Left cardiac atrium (tissue), 4 donors: ENCODE measurements at places on chromosomes 16 and 17. TPM values are rescaled to one million over a fixed set of nuclear protein-coding genes. Genes with fewer than 3 reads are reported as not detected.

- no peak for DNase-seq
Observed at GRCh38 chr17:64787255-64787920, 125.3 kb upstream of the SMURF2 start.

GRCh38 chr16:75486014-75486675 is 9.1 kb downstream of the CHST6 start:
- DNase-seq = no peak

DNA sequence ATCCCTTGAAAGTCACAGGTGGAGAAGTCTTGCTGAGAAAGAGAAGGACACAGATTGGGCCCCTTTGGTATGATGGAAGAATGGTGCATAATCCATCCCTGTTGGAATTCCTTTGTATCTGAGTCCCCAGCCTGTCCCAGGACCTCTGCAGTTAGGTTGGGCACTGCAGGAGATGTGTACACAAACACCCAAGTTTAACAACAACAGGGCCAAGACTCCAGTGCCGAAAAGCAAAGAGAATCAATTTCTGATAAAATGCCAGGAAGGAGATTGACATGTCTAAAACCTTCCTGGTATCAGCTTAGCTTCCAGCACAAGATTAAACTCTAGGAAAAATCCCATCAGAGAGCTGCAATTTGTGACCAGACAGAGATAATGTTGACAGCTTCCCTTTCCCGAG is 32.9 kb downstream of the KATNIP start:
- DNase-seq = no peak

CDRT15L2 gene
- not detected for total RNA-seq

DNA sequence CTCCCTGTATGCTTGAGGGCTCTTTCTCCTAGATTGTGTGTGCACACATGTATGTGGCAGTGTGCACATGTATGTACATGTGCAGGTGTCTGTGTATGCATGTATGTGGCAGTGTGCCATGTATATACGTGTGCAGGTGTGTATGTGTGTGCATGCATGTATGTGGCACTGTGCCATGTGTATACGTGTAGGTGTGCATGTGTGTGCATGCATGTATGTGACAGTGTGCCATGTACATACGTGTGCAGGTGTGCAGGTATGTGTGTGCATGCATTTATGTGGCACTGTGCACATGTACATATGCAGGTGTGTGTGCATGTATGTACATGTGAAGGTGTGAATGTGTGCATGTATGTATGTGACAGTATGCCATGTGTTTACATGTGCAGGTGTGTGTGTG is 43.9 kb upstream of the BHLHA9 start:
- no peak for DNase-seq

CHD9NB gene
- 0.47 TPM for total RNA-seq

DNA sequence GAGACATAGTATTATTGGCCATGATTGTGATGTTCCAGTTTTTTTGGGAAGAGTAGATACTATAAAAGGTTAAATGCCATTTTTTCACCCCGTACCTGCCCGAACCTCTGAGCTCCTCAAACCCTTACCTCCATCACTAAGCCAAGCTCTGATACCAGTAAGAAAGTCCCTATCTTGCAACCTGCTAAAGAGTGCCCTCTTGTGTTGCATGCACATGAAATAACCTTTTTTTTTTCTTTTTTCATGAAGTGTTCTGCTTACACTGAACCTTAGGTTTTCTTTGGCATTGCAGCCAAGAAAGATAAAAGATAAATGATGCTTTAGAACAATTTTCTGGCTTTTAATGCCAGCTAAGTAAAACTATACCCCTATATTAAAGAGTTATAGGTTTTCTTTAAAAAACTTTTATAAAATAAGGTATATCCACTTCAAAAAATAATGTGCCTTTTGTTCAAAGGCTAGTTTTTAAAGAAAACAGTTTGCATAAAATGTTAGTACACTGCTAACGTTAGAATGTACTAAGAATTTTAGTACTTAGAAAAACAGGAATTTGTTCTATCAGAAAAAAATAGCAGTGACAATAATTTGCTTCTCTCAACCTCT is 295.3 kb upstream of the PMFBP1 start:
- no peak for DNase-seq

DNA sequence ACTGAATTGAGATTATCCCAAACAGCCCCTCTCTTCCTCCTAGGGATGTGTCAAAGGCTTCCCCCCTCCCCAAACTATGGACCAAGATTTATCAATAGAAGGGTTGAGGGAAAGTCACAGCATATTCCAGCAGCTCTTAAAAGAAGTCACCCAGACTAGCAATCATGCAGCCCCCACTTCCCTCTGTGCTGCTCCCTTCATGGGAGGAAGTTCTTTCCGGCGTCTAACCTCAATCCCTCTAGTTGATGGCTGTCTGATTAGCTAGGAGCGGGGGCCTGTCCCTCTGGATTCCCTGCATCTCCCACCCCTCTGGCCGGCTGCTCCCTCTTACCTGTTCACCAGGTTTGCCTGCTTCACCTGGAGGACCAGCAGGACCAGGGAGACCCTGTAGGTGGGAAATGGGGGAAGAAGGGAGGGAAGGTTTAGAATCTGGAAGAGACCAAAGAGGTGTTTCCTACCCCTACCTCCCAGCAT is 9.2 kb downstream of the COL1A1 start:
- DNase-seq = no peak

DNA sequence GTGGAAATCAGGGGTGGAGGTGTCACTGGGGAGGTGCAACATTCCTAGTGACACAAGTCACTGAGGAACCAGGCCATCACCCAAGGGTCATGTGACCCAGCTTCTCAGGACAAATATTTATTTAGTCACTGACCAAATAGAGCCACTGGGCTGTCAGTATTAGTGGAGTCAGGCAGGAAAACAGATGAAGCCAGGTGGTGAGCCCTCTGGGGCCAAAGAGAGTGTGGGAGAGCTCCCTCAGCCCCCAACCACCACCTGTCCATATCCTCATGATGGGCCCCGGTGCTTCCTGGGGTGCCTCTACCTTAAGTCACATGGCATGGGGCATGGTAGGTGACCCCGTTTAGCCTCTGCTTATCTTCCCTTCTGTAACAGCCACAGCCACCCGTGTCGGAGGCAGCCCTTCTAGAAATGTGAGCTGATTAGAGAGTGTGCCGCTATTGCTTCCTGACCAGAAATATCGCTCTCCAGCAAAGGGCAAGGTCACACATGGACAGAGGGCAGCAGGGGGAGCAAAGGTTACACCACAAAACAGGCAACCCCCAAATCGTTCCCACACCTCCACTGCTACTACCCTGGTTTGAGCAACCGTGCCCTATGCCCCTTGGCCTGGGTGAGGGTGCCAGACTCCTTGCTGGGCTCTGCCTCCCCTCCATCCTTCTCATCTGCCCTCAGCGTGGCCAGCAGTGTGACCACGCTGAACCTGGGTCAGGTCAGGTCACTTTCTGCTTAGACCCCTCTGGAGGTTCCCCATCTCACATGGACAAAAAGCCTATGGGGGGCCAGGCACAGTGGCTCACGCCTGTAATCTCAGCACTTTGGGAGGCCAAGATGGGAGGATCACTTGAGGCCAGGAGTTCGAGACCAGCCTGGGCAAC is 8.6 kb upstream of the AKTIP start:
- no peak for DNase-seq

GRCh38 chr16:49700251-49701064 is 155.5 kb downstream of the ZNF423 start:
- DNase-seq = peak; percentile 67

TEX19 gene
- total RNA-seq = not detected

- peak; percentile 77 for DNase-seq
Observed at GRCh38 chr17:40097931-40098845, 2.2 kb downstream of the NR1D1 start.

DNA sequence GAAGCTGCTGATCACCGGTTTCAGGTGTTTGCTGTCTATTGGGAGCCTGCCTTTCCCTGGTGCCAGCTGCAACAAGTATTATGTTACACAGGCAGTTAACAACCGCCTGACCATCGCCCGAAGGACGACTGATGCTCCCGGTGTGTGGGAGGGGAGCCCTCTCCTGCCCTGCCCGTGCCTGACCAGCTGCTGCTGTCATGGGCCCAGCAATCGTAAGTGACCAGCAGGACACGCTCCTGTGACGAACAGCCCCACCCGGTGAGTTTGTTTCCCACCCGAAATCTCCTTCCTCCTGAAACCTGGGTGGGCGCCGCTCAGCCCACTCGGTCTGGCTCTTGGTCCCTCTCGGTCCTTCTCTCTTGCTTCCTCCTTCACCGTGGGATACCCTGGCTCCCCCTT is 17.9 kb upstream of the UBE2I start:
- no peak for DNase-seq

- no peak for DNase-seq
Observed at GRCh38 chr16:754656-755055, 5.9 kb upstream of the MSLN start.

HSD17B2 gene
- not detected for total RNA-seq

DNA sequence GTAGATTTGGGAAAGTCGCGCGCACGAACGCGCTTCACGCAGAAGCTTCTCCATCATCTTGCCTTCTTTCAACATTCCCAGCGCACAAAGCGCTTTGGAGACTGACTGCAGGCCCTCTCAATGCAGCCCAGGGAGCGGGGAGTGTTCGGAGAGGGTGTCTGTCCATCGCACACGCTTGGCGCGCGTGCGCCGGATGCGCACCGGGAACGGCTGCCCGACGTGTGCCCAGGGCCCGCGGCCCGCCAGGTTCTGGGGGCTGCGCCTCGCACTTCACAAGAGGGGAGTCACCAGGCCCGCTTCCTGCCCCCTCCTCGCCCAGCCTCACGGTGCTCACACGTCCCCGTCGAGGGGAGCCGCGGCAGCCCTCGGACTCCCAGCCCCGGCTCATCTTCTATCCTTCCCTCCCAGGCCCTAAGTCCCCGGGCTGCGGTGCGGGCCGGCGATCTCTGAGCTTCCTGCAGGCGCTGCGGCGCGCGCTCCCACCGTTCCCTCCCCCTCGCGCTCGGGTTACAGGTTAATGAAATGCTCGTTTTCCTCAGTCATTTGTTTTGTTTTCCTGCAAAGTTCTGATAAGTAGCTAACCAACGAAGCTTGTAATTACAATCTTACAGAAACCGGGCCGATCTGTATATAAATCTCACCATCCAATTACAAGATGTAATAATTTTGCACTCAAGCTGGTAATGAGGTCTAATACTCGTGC is 2.8 kb upstream of the IRX3 start:
- DNase-seq = no peak

DNA sequence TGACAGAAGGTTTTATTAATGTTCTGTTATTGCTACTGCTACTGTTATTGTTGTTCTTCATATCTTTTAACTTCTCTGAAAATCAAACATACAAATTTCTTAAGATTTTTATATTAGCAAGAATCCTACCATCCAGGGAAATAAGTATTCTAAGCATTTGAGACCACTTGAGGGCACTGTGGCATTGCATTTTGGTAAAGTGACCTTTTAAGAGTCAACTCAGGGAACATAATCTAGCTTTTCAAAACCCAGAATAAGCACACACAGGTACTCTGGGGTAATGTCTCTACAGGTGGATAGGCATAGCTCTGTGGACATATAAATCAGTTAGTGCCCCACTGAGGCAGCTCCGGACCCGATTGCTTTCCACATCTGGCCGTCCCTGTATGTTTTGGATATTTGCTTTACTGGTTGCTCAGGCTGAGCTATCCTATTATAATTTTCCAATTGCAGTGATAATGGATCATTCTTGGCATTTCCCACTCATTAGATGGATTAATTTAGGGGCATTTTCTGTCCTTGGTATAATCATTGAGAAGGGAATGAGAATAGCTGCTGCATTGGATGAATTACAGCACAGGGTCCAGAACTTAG is 1425.1 kb upstream of the CDH8 start:
- no peak for DNase-seq

TNFRSF13B gene
- not detected for total RNA-seq

- DNase-seq = no peak
Observed at GRCh38 chr16:28923231-28923587, 1.8 kb downstream of the RABEP2 start.

DNA sequence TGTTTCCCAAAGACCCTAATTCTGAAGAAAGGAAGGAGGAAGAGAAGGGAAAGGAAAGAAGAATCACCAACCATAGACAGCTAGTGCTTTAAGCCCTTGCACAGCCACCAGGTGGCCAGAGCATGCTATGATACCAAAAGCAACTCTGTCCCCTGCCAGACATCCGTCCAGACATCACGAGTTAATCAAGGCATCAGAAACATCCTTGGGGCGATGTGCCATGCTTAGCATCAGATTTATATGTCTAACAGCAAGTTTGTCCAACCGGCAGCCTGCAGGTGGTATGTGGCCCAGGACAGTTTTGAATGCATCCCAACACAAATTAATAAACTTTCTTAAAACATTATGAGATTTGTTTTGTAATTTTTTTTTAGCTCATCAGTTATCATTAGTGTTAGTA is 2.9 kb upstream of the CRYBA1 start:
- no peak for DNase-seq

MRPL28 gene
- 63.4 TPM for total RNA-seq

DNA sequence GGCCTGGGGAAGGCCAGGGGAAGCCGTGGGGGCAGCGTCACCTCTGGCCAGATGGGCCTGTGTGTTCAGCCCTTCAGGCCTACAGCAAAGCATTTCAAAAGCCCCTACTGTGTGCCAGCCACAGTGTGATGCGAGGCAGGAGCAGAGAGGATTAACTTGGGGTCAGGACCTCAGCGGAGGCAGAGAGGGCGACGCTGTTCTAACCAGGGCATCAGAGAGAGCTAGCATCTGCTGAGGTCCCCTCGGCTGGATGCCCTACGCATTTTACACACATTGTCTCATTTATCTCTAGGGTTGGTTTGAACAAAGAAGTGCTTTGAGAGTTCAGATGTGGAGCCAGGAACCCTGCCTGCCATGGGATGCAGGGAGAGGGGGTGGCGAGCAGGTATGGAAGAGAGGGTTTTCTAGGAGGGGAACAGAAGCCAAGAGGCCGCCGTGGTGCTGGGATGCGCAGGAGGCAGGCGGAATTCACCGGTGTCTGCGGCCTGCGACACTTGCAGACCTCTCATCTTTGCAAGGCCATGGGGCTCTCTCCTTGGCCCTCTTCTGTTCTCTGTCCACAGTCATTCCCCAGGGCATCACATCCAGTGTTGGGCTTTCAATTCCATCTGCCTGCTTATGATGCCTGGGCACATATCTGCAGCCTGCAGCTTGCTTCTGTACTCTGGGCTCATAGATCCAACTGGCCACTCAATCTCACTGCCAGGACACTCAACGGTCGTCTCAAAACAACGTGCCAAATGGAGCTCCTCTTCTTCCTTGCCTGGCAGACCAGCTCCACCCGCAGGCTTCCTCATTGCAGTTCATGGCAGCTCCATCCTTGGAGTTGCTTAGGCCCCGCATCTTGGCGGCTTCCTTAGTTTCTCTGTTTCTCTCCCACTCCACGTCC is 8.1 kb upstream of the NKD1 start:
- DNase-seq = no peak

- DNase-seq = no peak
Observed at GRCh38 chr16:89297156-89297874, 79.8 kb downstream of the ZNF778 start.

GRCh38 chr17:40329839-40330794 is 21.1 kb downstream of the RARA start:
- DNase-seq = peak; percentile 77
